ENCODE measurements at places on chromosomes 7 and 10.

DNA sequence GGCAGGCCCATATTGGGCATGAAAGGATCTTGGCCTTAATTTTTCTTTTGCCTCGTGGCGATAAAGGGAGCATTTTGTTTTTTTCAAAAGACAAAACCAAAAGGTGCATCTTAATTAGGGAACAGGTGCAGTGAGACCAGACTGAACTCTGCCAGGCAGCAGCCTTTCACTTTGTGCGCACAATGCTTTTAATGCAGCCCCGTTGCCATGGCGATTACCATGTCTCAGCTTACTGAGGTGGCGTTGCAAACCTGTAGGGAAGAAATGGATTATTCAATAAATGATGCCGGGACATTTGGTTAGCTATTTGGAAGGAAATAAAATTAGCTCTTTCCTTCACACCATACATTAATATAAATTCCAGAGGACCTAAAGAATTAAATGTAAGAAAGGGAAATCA, 61.9 kb downstream of the MYL10 start:
- no peak for DNase-seq

GRCh38 chr7:47453093-47454061, 128.5 kb downstream of the TNS3 start:
- no peak for DNase-seq

GRCh38 chr10:118195729-118196128, 146.4 kb downstream of the FAM204A start:
- DNase-seq, result no peak

- DNase-seq, result no peak
Measured at GRCh38 chr7:128394904-128395496, 14.8 kb downstream of the IMPDH1 start.

DNA sequence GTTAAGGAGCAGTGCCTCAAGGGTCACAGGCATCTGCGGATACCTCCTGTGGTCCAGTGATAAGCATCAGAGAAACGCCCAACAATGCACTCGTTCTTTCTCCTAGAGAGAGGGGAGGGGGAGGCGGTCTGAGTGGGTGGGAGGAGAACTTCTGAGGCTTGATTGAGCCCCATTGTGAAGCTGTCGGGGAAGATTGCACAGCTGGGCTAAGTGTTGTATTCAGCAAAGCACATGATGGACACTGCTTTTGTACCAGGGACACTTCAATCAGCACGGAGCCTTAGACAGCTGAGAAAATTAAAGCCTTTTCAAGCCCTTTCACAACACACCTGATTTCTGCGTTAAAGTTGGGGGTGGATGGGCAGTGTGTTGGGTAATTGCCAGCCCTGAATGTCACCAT, 230.3 kb upstream of the GHITM start:
- no peak for DNase-seq

DNA sequence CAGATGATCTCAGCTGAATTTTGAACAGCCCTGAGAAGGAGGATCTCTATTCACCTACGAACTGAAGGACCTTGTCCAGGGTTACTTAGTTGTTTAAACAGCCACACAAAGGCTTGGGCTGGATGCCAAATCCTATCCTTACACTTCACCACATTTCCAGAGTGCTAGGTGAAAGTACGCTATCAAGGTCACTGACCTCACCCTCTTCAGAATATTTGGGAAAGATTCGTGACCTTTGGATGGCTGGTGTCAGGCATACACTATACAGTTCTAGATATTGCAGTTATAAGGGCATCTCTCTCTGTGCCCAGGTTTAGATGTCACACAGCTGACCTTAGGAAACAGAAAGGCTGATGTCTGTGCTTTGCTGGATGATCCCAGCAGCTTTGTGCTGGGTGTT, 61.2 kb upstream of the ABLIM1 start:
- DNase-seq, result no peak

DNA sequence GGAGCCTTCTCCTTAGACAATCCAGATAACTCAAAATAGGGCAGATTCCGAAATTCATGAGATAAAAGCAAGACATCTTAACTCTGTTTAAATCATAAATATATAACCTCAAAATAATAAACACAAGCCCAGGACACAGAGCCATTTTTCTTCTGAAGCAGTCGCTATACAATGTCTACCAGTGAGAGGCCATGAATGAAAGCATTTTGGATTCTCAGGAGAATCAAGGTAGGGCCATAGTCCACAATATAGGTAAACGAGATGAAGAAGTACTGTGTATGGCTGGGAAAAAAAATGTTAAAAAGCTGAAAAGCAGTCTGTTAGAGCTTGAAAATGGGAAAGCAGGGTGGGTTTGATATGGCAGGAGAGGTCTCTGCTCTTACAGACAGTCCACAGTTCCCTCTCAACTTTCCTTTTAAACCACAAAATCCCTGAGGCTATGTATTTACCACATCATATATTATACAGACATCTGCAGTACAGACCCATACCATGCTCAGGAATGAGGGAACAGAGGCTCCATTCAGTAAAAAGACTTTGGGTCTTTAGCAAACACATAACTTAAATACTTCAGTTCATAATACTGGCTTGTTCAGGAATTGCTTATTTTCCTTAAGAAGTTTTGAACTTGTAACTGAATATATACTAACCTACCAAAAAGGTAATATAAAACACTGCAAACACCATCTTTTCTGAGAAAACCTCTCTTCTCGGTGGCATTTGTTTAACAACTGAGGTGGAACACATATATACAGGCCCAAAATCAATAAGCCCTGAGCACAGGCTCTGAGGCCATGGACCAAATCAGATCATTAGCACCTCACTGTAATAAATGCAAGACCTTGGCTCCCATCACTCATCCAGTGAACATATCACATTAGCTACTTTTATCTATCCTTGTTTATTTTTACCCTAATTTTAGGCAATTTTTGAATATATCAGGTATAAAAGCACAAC, 109.3 kb downstream of the SORBS1 start:
- DNase-seq, result no peak

DNA sequence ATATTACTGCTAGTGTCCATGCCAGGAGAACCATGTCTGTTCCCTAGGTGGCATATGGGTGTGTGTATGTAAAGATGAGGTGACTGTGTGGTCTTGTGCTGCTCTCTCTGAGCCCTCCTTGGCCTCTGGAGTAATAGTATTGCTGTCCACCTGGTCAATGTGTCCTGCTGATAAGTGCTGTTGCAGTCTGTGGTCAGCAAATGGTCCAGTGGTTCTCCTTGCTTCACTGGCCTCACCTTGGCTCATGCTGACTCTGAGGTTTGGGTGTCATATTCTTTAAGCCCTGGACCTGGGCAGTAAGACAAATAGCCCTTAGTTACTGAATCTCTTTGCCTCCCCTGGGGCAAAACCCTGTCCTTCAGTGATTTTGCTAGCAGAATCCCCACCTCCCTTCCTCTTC, 56.8 kb downstream of the TPST1 start:
- no peak for DNase-seq

DNA sequence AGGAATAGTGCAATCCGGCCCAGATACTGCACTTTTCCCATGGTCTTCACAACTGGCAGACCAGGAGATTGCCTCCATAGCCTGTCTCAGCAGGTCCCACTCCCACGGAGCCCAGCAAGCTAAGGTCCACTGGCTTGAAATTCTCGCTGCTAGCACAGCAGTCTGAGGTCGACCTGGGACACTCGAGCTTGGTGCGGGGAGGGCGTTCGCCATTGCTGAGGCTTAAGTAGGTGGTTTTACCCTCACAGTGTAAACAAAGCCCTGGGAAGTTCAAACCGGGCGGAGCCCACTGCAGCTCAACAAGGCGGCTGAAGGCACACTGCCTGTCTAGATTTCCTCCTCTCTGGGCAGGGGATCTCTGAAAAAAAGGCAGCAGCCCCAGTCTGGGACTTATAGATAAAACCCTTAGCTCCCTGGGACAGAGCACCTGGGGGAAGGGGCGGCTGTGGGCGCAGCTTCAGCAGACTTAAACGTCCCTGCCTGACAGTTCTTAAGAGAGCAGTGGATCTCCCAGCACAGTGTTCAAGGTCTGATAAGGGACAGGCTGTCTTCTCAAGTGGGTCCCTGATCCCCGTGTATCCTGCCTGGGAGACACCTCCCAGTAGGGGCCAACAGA, 293.5 kb upstream of the GALNT17 start:
- DNase-seq, result no peak

DNA sequence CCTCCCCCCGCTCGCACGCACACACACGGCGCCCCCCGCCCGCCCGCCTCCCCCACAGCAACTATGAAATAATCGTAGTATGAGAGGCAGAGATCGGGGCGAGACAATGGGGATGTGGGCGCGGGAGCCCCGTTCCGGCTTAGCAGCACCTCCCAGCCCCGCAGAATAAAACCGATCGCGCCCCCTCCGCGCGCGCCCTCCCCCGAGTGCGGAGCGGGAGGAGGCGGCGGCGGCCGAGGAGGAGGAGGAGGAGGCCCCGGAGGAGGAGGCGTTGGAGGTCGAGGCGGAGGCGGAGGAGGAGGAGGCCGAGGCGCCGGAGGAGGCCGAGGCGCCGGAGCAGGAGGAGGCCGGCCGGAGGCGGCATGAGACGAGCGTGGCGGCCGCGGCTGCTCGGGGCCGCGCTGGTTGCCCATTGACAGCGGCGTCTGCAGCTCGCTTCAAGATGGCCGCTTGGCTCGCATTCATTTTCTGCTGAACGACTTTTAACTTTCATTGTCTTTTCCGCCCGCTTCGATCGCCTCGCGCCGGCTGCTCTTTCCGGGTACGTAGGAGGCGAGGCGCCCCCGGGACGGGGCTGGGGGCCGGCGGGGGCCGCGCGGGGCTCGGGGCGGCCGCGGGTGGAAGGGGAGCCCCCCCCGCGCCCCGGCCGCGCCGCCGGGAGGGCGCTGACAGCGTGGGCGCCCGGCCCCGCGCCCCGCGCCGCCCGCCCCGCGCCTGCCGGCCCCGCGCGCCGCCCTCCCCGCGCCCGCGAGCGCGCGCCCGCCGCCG, 441 bp downstream of the BMI1 start:
- peak; percentile 68 for DNase-seq

DNA sequence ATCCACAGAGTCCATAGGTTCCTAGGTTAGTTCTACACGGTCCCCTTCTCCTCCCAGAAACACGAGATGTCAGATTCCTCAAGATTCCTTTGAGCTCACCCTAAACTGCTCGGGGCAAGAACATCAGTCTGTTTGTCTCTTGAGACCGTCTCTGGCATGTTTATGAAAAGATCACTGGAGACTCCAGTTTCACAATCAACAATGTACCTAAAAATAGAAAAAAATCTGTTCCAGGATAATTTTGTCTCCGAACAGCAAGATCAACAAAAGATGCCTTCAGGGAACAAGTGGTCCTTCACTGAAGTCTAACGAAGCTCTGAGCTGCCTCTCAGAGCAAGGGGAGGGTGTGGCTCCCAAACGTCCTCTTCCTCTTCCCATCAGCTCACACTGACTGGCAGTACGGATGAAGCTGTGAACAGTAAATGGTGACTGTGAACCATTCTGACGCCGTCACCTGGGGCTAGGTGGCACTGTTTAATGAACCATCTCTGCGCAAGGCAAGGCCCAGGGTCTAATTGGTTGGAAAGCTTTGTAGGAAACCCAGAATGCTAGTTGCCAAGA, 156.2 kb upstream of the LYZL1 start:
- no peak for DNase-seq

GRCh38 chr10:112956631-112957350, 6.7 kb downstream of the TCF7L2 start:
- DNase-seq, result no peak

DNA sequence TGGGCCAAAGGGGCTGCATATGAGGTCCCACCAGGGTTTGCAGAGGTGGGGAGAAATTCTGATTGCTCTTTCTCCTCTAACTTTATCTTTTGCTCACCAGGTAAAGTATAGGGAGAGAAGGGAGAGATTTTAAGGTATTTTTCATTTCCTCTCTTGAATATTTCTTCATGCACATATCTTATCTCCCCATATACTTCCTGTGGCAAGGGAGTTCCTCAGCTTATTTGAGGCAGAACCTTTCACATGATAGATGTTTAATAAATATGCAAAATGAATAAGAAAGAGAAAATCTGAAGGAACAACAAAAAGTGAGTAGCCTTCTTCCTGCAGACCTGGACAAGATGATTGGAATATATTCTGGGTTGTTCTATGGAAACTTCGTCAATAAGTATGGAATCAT, 67.4 kb upstream of the PDCD4 start:
- DNase-seq, result no peak

DNA sequence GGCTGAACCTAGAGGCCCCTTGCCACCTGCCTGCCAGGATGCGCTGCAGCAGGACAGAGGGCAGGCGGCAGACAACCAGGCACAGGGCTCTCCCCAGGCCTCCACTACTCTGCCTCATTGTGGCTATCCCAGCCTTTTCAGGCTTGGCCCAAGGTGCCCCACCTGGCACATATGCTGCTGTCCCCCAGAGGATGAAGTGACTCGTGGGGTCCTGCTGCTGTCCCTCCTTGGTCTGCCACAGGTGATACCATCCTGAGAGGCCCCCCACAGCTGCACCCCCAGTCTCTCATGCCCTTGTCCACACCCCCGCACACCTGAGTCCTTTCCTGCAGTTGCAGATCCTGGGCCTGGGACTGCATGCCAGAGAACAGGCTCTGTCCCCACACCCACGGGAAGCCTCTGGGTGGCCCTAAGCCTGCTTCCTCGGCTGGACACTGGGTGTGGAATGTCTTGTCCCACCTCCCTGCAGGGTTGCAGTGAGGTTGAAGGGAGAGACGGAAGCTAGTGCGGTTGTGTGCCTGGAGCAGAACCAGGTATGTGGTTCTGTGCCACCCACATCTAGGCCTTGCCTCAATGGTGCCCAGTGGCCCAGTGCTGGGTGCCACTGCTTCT, 55.3 kb downstream of the RASGEF1A start:
- DNase-seq, result no peak
